ENCODE measurements at places on chromosomes 5 and 9.
A peak's percentile ranks its signal among the peaks of the same experiment; 100 is the strongest.

DNA sequence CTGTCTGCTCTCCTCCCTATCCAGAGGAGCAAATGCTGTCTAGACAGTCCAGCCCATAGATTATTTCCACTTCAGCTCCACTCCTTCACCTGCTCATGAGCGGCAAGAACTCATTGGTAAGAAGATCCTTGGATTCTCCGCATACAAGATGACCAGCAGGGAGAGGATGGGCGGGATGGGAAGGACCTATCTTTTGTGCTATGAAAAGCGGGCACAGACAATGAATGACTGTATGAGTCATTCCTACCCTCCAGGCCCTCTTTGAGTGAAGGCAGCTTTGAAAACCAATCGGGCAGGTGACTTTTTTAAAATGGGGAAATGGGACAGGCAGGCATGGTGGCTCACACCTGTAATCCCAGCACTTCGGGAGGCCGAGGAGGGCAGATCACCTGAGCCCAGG is 49.4 kb downstream of the SMIM23 start:
- no peak for DNase-seq

GRCh38 chr9:36866840-36867239 is 167.2 kb downstream of the PAX5 start:
- no peak for DNase-seq

GRCh38 chr9:84212246-84212645 is 128.3 kb downstream of the SLC28A3 start:
- DNase-seq: no peak

- DNase-seq: peak; percentile 77
These were observed 446 bp downstream of the FBXL17 start for GRCh38 chr5:108381350-108381953.

DNA sequence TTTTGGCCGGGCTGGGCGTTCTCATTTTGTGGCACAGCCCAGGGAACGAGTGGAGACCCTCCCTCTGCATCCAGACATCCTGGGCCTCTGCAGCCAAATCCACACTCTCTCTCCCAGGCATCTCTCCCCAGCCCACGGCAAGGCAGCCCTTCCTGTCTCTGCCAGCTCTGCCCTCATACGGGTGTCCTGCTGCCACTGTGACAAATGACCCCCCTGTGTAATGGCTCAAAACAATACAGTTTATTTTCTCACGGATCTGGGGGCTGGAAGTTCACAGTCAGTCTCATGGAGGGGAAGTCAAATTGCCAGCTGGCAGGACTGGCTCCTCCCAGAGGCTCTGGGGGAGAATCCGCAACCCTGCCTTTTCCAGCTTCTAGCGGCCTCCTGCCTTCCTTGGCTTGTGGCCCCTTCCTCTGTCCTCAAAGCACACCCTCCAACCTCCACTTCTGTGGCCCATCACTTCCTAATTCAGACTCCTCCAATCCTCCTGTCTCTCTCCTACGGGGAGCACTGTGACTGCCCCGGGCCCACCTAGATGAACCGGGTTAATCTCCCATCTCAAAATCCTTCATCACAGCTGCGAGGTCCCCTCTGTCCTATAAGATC is 70.2 kb upstream of the COL5A1 start:
- DNase-seq: no peak

DNA sequence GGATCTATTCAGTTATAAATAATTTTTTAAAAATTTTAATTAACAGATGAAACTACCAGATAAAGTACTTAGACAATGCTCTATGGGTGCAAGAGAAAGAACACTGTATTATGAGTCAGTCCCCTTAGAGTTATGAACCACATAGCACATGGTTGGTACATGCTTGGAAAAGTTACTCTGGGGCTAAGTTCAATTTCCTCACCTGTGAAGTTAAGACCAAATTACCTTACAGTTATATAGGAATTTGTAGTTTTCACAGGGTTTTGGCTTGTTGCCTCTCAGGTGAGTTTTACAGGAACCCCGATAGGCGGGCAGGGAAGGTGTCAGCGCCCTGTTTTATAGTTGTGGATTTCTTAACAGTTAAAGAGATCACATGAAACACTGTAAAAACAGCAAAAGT is 1.2 kb downstream of the PANK3 start:
- peak; percentile 54 for DNase-seq

- DNase-seq: peak; percentile 56
These were observed 2.6 kb upstream of the AFAP1L1 start for GRCh38 chr5:149268928-149269557.

- DNase-seq: peak; percentile 10
These were observed 211.8 kb upstream of the C9orf72 start for GRCh38 chr9:27784847-27785713.

GRCh38 chr9:125421166-125421565 is 159.5 kb downstream of the GAPVD1 start:
- no peak for DNase-seq

DNA sequence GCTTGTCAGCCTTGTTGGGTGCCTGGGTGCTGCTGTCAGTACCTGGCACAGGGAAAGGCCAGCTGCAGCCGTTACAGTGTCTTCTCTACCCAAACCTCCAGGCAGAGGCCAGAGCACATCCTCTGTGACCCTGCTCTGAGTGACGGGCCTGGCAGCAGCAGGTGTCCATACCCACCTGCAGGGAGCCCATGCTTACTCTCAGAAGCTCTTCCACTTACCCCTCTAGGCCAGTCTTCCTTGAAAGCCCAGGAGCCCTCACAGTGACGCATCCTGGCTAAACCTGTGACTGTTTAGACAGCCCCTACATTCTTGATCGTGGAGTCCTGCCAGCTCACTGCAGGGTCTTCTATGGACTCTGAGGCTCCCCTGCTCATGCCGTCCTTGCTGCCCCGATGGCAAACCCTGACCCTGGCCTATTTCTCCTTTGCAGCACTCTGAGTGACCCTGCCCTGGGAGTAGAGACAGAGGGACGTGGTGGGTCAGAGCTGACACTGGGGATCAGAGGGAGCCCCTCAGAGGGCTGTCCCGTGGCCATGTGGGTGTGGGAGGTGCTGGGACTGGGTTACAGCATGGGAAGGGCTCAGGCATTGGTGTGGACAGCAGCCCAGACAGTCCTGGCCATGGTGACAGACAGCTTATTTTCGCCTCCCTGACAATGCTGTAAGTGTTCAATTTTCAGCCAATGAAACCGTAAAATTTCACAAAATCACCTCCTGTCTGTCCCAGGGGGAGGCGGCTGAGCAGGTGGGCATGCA is 67.6 kb upstream of the RNF130 start:
- DNase-seq: no peak

- peak; percentile 39 for DNase-seq
These were observed 887 bp downstream of the PTPDC1 start for GRCh38 chr9:94085062-94085639.

DNA sequence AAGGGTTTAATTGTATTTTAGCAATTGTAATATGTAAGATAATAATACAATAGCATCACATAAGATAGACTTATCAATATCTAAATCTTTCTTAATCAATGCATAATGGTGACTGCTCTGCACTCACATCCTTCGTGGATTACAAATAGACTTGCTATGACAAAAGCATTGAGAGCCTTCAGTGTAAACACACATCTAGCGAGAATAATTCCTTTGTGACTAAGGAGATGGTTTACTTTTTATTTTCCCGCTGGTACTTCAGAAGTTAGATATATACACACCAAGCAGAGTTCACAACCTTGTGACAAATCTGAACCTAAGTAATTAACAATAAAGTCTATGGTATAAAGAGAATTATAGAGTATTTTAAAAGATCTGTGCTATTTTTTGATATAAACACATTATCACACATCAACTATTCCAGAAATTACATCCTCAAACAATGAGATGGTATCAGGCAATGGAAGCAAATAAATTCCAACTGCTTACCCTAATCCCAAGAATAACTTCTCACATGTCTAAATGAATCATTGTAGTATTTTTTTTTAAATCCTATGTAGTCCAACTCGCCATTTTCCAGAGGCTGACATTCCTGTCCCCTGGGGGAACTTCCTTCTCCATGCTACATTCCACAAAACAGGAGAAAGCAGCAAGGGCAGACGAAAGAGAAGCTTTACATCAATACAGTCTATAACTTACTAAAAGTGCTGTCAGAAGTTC is 51.2 kb downstream of the MAPKAP1 start:
- DNase-seq: peak; percentile 61

DNA sequence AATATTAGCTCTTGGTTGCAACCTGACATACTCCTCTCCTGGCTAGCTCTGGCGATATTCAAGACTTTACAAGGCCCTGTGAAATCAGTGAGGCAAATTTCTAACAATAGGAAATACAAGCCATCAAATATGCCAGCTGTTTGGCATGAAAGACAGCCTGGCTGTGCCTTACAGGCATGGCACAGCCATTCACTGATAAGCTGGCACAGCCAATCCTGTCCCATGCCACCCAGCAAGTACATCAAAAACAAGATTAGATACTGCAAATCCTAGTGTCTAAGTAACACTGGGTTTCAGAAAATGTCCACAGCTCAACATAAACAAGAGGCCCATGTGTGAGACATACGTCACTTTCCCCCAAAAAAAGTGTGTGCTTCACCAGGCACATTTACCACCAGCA is 1045.8 kb upstream of the DMAC1 start:
- DNase-seq: no peak

GRCh38 chr5:14107536-14107935 is 35.6 kb upstream of the TRIO start:
- peak; percentile 47 for DNase-seq

DNA sequence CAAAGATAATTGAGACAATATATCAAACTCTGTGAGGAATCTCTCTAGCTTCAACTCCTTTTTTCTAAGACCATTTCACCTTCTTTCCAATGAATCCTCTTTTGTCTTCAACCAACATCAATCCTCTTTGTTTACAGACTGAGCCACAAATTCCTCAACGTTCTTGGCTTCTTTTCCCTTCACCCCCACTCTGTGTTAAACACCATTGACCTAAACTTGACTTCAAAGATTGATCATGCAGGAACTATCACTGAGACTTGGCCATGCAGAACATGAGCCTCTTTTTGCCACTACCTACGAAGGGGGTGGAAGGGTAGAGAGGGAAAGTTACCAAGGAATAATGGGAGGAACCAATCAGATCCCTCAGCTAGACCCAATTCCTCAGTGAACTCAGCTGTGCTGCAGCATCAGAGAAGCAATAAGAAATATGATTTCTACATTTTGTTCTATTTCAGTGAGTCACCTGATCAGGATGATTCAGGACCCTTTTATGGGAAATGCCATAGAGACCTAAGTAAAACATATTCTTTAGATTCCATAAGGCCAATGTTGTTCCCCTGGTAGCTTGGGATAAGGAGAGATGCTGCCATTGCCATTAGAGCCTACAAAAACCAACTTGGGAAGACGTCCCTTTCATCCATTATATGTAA is 187.7 kb upstream of the RGMB start:
- no peak for DNase-seq

- DNase-seq: no peak
These were observed 86.1 kb downstream of the ADAMTS2 start for GRCh38 chr5:179258922-179259730.

DNA sequence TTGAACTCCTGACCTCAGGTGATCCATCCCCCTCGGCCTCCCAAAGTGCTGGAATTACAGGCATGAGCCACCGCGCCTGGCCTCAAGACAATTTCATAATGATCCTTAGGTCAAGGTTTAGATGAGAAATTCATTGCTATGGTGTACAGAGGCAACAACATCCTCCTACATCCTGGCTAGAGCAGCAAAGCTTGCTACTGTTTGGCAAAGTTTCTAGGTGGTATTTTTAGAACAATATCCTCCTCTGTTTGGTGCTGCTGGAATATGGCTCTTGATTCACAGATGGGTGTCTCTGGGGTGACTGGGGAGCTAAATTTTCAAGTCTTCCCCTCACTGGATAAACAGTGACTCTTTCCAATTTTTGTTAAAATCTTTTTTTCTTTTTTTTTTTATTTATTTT is 30.6 kb downstream of the CRHBP start:
- DNase-seq: no peak

DNA sequence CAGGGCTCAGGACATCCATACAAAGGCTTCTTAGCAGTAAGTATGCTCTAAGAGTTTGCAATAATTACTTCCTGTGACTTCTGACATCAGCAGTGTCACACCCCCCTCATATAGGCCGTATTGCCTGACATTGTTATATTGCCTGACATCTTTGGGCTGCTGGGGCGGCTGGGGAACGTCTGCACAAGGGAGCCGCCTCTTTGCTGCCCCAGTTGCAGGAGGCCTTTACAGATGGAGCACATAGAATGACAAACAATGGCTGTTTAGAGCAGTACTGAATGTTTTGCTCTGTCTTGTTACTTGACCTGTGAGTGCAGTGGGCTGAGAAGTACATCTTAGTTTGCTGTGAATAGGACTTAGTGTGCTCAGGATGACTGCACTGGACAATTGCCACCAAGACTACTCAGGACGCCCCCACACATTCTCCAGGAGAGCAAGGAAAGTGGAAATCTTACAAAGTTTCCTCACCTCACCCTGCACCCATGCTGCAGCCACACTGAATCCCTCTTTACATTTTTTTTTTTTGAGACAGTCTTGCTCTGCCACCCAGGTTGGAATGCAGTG is 65.4 kb upstream of the SPOCK1 start:
- DNase-seq: no peak

GRCh38 chr5:313806-314376 is 7.6 kb upstream of the AHRR start:
- DNase-seq: no peak

DNA sequence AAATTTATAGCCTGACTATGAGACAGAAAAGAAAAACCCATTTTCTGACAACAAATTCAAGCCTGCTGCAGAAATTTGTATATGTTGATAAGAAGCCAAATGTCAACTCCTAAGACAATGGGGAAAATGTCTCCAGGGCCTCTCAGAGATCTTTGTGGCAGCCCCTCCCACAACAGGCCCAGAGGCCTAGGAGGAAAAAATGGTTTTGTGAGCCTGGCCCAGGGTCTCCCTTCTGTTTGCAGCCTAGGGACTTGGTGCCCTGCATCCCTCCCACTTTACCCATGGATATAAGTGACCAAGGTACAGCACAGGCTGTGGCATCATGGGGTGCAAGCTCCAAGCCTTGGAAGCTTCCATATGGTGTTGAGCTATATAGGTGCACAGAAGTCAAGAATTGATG is 740.2 kb downstream of the SEMA5A start:
- DNase-seq: no peak

- peak; percentile 99 for DNase-seq
These were observed 61.4 kb downstream of the UGCG start for GRCh38 chr9:111957856-111958631.

DNA sequence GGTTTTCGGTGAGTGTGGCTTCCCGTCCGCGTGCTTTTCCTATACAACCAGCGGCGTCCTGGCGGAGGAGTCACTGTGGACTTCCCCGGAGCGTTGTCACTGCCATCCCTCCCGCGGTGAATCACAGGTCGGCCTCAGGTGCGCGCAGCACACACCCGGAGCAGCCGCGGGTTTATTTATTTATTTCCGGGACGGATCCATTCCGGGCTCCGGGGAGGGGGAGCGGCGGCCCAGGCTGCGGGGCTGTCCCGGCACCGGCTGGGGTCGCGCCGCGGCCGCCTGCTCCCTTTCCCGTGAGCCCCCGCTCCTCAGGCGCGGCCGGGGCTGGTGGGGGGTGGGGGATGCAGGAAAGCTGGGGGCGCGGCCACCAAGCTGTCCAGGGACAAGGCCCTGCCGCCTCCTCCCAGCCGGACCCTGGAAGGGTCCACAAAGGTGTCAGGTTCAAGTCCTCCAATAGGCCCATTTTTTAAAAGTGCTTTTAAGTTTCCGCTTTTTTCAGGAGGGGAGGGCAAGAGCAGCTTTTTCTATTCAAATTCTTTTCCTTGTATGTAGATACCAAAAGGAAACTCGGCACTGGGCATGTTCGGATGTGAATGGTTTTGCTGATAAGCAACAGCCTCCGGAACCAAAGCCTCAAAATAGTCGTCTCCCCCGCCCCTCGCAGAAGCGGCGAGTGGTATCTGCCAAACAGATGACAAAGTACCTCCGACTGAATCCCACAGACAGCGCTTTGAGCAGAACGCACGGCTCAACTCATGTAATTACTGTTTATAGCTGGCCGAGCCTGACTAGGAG is 192.5 kb downstream of the CD180 start:
- DNase-seq: peak; percentile 96

Measured in iris pigment epithelial cell (primary cell).